Aorta (tissue), 5 donors: ENCODE measurements at places on chromosomes 3 and 15.

DNA sequence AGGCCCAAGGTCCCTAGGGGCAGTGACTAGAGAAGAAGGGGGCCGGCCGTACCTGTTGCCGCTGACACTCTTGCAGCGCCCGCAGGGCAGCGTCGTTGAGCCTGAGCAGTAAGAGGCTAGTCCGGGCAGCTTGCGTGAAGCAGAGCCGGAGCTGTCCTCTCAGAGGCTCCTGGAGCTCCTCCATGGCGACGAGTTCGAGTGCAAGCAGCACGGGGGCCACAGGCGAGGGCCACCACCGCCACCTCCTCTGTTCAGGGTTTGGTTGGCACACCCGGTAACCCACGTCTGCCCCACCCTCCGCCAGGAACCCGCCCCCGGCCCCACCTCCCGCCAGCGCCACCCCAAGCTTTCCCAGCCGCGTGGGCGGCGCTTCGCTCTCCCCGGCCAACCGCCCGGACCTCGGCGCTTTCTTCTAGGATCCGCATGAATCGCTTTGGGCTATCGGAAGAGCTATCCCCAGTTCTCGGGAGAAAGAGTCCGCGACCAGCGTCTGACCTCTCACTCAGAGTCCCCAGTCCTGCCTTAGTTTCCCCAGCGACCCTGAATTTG lies at the start of gene ELL3:
Gene ELL3 (minus strand): TSS at position 249 of the 549 bp plus-strand sequence. CDS start 65 bp downstream, at position 184.
- DNase-seq, result peak; percentile 94

GRCh38 chr3:52645549-52645948 lies 40.2 kb downstream of the PBRM1 start:
- no peak for DNase-seq

- no peak for DNase-seq
These were observed 3.3 kb downstream of the LRRK1 start for GRCh38 chr15:100922192-100923040.

GRCh38 chr15:86041399-86041798 lies 38.3 kb upstream of the AGBL1 start:
- no peak for DNase-seq

DNA sequence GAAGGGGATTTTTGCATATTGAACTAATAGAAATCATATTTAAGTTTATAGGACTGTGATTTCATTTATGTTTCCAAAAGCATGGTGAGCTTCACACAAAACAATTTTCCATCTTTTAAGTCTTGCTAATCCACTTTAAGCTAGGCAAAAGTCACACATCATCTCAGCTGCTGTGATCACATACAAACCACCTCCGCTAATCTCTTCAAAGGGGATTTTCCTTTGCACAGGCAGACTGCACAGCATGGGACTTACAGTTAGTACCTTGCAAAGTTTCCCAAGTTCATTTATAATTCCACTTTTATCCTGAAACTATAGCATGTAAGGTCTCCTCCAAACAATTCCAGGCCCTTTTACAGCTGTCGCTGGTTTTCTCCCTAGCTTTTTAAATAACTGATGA lies 225.1 kb upstream of the CNTN3 start:
- DNase-seq, result no peak

DNA sequence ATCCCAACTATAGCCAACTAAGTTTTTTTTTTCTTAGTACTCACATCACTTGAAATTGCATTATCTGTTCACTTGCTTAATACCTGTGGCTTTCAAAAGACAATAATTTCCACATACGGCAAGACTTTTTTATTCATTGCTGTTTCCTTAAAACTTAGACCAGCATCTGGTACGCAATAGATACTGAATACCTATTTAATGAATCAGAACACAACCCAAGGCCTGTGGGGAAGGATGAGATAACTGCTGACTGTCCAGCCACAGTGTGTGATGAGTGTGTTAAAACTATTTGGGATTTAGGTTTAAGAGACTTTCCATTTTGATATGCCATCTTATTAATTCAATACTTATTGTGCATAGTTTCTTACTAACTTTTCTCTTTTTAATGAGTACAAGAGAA lies 988.7 kb downstream of the NTRK3 start:
- DNase-seq, result no peak
